T-helper 9 cell (primary cell): ENCODE measurements at places on chromosomes 7 and 10.

DNA sequence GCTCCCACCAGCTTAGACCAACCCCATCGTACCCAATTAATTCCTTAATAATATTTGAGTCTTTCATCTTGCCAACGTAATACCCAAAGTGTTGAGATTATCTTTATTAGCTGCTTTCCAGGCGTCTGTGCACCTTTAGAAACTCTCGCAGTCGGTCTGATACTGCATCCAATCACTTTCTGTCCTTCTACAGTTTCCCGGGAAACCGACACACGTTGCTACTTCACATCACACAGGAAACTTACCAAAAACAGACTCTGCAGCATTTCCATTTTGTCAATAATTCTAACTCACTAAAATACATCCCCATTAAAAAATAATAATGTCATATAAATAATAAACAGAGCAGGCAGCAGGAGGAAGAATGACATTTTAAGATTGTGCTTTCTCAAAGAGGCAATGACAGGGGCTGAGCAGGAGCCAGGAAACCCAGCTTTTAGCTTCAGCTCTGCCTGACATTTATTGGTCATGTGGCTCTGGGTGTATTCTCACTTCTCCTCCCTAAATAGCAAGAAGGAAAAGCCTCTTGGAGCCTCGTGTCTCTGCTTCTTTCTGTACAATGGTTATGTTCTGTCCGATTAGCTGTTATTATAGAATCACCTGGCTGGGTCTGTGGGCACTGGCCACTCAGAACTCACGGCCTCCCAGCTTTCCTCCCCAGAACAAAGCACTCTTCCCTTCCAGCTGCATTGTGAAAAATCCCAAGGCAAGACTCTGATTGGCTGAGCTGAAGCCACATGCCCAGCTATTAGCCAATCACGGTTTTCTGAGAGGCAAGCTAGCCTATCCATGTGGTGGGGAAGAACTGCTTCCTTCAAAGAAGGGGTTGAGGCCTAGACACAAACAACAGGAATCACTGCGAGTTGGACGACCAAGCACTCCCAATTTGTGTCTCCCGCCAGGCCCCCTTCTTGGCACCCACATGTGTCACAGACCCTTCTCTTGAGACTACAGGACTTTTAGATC is 424.7 kb upstream of the FOXK1 start:
- DNase-seq = no peak

GRCh38 chr7:96495751-96496216 is 173.9 kb upstream of the SLC25A13 start:
- DNase-seq = no peak

- DNase-seq = no peak
Measured at GRCh38 chr10:115972426-115972825, 300.6 kb downstream of the GFRA1 start.

- no peak for DNase-seq
Measured at GRCh38 chr7:94276027-94276426, 118.7 kb upstream of the COL1A2 start.

DNA sequence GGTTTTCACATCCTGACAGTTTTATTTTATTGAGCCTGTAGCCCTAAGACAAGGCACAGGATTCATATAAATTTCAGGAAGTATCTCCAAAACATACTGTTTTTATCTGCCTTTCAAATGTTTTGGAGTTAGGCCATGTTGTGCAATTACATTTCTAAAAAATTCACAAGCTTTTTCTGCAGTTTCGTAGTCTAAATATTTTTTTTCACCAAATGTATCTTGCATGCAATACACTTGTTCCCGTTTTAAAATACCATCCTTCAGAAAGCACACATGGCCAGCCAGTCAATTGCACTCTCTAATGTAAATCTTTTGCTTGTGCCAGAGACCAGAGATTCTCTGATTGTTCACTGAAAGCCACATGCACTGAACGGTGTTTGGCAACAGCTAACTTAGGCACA is 161.5 kb upstream of the PRKCQ start:
- DNase-seq = no peak

GRCh38 chr7:30074422-30075030 is 46.3 kb downstream of the PLEKHA8 start:
- no peak for DNase-seq

DNA sequence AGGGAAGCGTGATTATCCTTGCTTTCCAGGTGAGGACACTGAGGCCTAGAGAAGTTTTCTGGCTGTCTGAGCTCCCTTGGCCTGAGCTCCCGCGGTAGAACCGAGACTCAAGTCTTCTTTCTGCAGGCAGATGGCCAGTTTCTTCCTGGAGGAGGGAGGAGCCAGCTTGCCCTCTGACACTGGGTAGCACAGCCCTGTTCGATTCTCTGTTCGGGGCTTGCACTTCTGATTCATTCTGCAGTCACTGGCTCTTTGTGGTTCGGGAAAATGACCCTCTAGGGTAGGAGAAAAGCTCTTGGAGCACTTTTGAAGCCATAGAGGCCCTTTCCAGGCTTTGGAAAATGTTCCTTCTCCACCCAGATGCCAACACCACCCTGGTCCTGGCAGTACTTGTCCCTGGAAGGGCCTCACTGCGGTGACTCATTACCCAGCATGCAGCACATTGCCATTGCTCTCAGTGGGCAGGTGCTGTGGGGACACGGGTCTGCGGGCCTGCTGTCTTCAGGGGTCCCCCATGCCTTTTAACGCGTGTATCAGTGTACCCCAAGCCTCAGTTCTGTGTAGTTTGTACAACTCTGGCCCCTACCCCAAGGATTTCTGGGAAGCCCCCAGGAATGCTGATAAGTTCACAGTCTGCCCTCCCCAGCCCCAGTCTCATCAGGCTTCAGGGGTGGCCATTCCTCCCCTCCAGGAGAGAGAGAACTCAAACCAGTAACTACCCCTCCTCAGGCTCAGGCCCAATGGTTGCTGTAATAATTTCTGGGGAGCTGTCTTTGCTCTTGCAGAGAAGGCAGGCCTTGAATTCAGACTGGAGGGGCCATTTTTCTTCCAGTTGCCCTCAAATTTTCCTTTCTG is 11.9 kb downstream of the CHST3 start:
- DNase-seq = no peak

DNA sequence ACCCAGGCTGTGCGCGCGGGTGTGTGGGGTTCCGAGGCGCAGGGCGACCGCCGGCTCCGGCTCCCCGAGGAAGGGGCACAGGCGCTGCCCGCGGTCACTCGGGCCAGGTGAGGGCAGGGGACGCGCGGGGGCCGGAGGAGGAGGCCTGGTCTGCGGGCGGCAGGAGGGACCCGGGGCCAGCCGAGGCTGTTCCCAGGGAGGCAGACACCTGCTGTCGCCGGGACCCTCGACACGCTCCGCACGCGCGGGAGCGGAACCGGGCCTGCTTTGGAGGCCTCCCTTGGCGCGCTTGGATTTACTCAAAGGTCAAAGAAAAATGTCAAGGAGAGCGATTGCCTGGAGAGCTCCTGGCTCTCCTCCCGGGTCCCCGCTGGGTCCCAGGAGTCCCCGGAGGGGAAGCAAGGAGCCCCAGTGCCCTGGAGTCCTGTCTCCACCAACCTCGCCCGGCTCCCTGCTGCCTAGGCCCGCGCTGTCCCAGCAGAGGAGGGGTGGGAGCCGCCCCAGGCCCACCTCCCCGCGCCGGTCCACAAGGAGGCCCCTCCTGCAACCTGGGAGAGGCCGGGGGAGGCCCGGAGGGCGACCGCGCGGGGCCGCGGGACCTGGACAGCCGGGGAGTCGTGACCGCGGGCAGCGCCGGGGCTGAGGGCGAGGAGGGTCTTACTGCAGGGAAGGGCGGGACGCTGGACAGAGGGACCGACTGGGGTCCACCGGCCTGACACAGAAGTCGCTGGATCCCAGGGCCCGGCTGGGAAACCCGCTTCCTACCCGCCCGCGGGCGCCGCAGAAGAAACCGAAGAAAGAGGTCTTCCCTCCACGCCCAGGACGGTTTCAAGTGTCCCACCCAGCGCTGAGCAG is 348.9 kb downstream of the DNAJB6 start:
- no peak for DNase-seq

GRCh38 chr10:95245425-95246055 is 45.3 kb downstream of the PDLIM1 start:
- no peak for DNase-seq

GRCh38 chr10:3995302-3996210 is 210.5 kb upstream of the KLF6 start:
- no peak for DNase-seq

DNA sequence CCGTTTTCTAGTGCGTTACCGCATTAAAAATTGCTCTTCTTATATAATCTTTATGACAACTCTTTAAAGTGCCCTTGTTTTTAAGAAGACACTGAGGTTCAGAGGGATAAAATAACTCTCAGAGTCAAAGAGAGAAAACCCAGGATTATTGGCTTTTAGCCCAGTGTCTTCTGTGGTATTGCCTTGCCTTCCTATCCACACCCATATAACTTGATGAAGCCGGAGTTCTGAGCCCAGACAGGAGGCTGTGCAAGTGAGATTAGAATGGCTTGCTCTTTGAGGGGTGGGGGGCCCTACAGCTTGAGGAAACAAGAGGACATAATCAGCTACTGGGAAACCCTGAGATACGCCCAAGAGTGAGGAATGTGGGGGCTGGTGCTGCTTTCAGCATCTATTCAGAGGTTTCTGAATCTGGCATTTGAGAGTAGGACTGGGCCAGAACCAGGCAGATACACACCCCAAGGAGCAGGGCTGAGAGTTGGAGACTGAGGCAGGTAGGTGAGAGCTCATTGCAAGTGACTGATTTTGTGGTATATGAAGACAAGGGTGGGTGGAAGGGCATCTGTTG is 2.3 kb downstream of the PRXL2A start:
- DNase-seq = no peak

- no peak for DNase-seq
Measured at GRCh38 chr7:147937428-147937827, 653.1 kb upstream of the C7orf33 start.

GRCh38 chr10:124558339-124559321 is 97.0 kb downstream of the LHPP start:
- no peak for DNase-seq

- DNase-seq = no peak
Measured at GRCh38 chr10:6609625-6610024, 29.5 kb upstream of the PRKCQ start.

- DNase-seq = no peak
Measured at GRCh38 chr10:128854204-128854603, 612.8 kb upstream of the MGMT start.

DNA sequence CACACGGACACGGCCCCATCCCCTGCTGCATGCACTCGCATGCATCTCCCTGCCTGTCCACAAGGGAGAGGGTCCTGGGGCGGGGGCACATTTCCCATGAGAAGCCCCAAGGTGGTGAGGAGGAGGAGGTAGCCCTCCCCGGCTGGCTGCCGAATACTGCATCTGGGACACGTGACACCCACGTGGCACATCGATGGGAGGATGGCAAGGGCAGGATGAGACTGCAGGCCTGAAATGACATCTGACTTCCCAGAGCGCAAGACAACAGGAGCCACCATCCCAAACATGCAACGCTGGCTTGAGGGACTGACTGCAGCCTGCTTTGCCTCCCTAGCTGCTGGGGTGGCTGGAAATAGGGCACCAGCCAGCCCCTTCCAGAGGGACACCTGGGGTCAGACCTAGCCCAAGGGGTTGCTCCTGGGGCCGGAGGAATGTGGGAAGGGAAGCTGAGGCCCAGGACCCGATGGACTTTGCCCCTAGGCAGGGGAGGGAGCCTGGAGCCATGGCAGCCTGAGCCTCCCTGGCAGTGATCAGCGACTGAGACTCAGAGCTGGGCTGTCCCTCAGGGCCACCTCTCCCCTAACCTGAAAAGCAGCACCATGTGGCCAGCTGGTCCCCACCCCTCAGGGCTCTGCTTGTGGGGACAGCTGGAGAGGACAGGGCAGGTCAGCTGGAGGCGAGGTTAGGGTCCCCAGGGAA is 16.1 kb downstream of the BUD23 start:
- no peak for DNase-seq

DNA sequence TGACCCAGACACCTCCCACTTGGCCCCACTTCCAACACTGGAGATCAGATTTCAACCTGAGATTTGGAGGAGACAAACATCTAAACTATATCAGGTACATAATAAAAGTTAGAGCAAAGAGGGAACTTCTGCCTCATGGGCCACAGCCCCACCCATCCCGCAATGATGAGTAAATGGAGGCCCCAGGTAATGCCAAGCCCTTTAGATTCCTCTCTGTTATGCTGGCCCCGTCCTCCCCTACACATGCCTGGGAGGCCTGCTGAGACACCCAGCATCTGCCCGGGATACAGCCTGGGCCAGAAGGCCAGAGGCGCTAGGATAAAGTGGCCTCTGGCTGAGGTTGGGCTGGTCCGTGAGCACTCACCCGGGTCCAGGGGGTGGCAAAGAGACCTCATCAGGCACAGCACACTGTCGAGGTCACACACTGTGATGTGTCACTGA is 185.5 kb upstream of the SH2B2 start:
- DNase-seq = no peak

GRCh38 chr7:130921391-130922180 is 187.6 kb upstream of the KLF14 start:
- no peak for DNase-seq

DNA sequence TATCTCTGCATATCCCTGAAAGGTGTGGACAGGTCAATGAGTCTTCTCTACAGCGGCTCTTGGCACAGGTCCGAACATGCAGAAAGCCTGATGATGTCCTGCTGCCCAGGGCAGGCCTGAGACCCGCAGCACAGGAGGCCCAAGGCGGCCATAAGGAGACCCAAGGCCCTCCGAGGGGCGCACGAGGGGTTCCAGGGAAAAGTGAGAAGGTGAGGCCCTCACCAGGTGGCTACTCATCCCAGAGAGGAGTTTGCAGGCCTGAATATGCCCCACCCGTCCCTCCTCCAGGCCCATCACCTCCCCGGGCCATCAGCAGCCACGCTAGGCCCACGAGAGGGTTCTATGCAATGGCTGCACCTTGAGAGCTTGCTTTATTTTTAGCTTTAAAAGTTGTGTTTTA is 173.4 kb upstream of the RHEB start:
- DNase-seq = no peak

- DNase-seq = no peak
Measured at GRCh38 chr7:85521108-85521694, 334.3 kb upstream of the SEMA3D start.

DNA sequence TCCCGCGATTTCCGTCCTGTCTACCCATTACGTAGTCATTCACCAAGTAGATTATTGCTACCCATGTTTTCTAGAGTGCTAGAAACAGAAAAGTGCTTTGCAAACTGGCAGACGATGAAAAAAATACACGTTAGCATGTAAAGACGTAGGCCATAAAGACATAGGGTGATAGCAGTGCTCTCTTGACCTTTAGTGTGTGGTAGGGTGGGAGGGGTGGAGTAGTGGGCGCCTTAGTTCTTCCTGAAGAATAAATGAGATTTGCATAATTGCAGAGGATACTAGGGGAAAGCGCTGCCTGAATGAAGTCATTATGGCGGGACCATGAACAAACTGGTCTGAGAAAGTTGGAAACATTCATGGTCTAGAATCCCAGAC is 948 bp downstream of the ZNF485 start:
- no peak for DNase-seq
